ENCODE measurements at places on chromosomes 16 and 17.

GRCh38 chr16:2143878-2144485 lies 4.4 kb upstream of the RAB26 start:
- no peak for DNase-seq

DNA sequence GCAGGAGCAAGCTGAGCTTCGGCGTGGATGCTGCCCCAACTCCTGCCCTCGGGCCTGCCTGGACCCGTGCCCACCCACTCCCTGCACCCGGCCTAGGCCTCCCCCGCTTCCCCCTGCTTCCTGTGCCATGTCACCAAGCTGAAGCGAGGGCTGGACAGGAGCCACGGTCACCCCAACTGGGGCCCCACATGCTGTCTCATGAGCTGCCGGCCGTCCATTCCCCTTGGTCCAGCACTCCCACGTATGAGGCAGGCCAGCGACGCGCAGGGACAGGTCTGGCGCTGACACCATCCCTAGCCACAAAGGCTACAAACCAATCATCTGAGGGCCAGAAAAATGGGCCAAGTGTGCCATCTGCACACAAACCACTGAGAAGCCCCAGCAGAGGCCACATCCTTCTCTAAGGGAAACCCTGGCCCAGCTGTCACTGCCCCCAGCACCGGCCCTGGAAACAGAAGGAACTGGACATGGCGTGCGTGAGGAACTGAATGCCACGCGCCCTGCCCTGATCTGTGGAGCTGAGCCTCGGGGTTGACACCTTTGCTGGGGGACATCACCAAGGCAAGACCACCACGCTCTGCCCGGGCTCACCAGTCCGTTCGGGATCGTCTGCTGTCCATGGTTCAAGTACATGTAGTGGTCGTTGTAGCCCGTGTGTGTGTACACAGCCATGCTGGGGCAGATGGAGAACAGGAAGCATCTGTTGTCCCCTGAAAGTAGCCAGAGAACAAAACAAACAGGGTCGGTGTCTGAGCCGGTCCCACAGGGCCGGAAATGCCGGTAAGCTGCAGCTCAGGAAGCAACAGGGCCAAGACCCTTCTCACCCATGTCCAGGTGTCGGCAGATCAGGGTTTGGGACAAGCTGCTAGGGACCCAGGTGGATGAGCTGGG lies 22.2 kb downstream of the MEAK7 start:
- no peak for DNase-seq

GRCh38 chr17:39598630-39599003 lies 9.1 kb downstream of the NEUROD2 start:
- DNase-seq: no peak

- DNase-seq: no peak
Measured at GRCh38 chr16:13999895-14000425, 71.2 kb upstream of the MRTFB start.

DNA sequence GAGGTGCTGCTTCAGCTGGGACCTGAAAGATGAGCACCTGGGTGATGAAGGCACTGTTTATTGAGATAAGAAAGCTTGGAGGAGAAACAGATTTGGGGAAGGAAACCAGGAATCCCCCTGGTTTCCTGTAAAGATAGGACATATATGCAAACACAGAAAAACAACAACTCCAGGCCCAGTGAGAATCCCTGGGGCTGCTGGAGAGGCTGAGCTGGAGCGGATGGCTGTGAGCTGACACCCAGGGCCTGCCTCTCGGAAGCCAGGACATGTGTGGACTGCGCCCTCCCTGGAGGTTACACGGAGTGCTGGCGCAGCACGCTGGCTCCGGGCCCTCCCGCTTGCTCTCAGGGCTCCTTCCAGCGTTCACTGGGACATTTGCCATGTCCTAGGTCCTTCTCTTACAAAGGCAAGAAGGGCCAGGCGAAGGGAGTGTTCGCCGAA lies 57.5 kb downstream of the CYB5B start:
- DNase-seq: no peak

DNA sequence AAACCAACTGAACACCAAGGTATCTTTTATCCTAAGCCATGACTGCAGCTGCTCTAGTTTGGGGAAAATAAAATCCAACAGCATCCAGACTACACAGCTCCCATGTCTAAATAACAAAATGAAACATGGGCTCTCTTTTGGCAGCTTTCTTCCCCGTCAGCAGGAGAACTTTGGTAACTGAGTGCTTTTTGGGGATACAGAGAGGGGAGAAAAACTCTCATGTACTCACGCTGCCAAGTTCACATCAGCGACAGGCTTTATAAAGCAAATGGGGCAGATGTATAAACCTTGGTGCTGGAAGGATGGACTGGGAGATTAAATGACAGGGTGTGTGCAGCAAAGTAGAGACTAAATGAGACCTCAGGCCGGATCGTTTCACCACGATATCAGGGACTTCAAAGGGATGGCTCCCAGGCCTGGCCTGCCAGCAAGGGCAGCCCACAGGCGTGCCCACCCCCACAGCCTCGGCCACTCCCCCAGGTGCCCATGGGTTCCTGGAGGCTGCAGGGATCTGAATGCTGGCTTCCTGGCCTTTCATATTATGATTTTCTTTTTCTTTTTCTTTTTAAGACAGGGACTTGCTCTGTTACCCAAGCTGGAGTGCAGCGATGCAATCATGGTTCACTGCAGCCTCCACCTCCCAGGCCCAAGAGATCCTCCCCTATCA lies 174.6 kb downstream of the ZNF423 start:
- DNase-seq: no peak

GRCh38 chr17:31152271-31152670 lies 57.5 kb downstream of the NF1 start:
- no peak for DNase-seq

GRCh38 chr17:19728084-19728495 lies 11.7 kb upstream of the SLC47A2 start:
- peak; percentile 25 for DNase-seq

DNA sequence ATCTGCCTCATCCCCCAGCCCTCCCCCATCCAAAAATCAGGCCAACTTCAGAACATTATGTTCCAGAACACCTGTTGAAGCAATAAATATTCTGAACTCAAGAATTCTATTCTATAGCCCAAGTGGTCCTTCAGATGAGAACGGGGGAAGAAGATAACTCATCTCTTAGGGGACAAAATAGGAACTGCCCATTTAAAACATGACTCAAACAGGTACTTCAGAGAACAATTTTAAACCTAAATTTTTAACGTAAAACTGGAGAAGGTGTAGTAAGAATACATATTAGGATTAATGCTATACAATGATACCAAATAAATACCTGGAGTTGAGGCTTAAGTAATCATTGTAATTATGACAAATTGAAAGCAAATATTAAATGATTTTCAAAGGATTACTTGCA lies 112.1 kb downstream of the CDYL2 start:
- DNase-seq: no peak

DNA sequence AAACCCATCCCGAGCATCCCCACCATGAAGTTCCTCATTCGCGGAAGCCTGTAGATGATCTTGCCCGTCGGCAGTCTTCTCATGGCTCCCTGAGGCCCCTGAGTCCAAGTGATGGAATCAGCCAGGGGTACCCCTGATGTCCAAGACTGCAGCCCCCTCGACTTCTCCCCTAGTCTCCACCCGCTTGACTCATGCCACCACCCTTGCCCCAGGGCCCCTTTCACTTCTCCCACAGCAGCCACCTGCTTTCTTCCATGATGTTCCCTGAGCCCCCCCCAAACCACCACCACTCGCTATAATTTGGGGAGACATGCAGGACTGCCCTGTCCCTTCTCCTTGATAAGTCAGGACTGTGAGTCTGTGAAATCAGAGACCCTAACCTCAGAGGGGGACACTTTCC lies 11.4 kb downstream of the BEAN1 start:
- no peak for DNase-seq

DNA sequence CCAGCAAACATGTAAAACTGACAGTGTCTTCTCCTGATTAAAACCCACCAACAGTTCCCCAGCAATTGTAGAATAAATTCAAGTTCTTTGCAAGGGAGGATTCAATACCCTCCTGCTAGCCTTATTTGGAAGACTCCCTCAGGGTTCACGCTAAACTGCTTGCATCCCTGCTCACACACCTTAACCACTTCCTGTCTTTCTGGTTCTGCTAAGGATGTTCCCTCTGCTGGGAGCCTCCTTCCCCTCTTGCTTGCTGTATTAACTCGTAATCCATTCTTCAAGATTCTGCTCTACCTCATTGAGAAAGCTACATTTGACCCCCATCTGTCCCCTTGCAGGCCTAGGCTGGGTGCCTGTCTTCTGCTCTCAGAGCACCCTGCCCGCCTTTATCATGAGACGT lies 2.3 kb upstream of the SHISA6 start:
- no peak for DNase-seq

- no peak for DNase-seq
Measured at GRCh38 chr16:31108794-31109558, 790 bp downstream of the BCKDK start.

- peak; percentile 84 for DNase-seq
Measured at GRCh38 chr17:42548070-42548837, 4.5 kb upstream of the HSD17B1 start.

DNA sequence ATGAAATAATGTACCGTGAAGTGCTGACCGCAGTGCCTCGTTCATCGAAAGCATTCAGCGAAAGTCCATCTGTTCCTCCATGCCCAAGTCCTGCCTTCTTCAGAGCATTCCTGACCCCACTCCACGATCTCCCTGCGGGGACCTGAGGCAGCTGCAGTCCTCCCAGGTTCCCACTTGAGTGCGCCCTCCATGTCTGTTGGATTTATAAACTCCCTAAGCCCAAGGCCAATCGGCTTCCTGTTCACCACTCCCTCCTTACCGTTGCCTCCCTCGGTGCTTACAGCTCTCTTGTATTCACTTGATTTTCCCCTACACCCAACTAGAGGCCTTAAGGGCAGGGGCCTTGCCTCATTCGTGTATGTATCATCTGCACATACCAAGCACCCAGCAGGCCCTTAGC lies 2.8 kb downstream of the RAD51D start:
- DNase-seq: no peak

- no peak for DNase-seq
Measured at GRCh38 chr17:82936768-82937171, 96.9 kb upstream of the ZNF750 start.

- DNase-seq: no peak
Measured at GRCh38 chr17:57246257-57246656, 10.1 kb upstream of the MSI2 start.

GRCh38 chr16:23072084-23072599 lies 77.1 kb downstream of the USP31 start:
- DNase-seq: peak; percentile 74

DNA sequence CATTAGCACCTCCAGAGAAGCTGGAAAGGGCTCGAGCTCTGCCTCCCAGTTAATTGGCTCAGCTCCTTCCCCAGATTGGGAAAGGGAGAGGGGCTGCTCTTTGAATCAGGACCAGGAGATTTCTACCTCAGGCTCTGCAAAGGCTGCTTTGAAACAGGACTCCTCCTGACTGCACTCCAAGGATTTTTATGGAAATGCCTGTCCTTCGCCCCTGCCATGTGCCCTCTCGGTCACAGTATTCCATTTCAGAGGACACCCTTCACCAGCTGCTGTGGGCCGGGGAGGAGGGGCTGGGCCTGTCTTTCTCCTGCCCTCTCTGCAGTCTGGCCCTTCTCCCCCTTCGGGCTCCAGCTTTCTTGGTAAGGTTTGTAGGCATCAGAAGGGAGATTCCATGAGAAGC lies 13.6 kb downstream of the MRM1 start:
- no peak for DNase-seq

- DNase-seq: no peak
Measured at GRCh38 chr17:4148611-4149308, 5.8 kb downstream of the CYB5D2 start.

DNA sequence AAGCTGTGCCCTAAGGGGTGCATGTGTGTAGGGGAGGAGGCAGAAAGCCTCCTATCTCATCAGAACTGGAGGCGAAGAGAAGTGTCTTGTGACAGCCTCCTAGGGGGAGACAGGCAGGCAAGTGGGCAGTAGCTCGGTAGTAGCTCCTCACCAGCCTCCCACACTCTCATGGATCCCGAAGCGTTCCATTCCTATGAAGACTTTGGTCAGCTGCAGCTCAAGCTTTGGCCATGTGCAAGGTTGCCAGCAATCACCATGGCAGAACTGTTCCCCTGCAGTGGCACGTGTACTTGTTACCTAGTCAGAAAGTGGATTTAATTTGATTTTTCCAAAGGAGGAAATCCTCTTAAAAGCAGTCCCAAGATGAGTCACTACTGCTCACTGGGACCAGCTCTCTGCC lies 6.7 kb downstream of the MRPL58 start:
- no peak for DNase-seq

DNA sequence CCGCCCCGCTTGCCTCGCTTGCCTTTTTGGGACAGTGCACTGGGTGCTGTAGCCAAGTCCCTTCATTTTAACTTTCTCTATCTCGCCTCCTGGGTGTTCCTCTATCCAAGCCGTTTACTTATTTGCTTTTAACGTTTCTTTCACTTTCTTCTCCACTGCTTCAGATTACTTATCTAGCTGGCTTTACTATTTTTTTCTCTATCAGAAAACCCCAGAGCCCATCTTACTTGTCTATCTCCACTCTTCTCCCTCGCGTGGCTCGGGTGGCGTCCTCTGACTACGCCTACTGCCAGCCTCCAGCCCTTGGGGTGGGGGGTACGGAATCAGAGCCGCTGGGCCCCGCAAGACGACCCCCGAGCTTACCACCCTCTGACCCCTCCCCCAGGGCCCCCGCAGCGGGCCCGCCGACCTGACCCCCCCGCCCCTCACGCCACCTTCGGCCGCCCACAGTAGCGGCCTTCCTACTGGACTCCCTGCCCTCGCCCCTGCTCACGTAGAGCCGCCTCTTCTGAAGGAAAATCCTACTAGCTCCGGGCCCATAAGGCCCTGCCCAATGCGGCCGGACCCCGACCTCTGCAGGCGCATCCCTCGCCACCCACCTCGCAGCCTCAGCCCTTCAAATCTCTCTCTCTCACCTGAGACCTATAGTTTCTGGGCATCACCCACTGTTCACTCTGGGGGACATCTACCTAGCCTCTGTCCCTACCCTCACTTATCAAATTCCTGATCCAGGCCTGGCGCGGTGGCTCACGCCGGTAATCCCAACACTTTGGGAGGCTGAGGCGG lies 1.0 kb upstream of the SLC12A4 start:
- DNase-seq: peak; percentile 28

DNA sequence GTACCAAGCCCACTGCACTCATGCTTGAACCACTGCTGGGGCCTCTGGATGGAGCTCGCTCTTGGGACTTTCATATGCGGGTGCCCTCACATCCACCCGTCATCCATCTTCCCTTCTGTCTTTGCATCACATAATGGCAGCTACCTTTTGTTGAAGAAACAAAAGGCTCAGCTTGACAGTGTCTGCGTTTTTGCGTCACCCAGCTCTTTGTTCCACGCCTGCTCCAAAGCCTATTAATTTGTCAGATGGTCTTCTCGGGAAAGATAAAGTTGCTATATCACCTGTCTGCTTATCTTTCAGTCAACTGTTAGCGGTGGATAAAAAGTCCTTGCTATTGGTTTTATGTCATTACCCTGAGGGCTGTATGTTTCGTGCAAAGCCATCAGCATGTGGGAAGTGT lies 18.1 kb upstream of the BCO1 start:
- DNase-seq: no peak

DNA sequence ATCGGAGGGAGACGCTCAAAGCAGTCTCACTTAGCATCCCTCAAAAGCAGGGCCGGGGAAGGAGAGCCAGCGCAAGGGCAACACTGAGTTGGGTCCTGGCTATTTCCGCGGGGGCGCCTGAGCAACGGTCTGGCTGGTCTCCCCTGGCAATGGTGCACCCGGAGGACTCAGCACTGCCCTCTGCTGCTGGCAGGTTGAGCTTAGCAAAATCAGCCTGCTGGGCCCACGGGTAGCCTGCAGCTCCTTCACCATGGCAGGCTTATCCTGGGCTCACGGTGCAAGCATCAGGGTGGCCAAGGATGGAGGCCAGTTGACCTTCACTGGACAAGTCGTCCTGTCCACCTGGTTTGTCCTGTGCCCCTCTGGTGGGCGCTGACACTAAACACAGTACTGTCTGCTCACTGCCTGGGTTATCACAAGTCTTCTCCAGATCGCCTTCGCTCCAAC lies 14.4 kb upstream of the ALDH3A1 start:
- DNase-seq: peak; percentile 52

- no peak for DNase-seq
Measured at GRCh38 chr16:85144026-85144915, 32.0 kb upstream of the CIBAR2 start.
